ENCODE measurements at places on chromosomes 12 and 14. TPM values are rescaled to one million over a fixed set of nuclear protein-coding genes. Genes with fewer than 3 reads are reported as not detected.

GXYLT1 gene
- total RNA-seq = 4.6 TPM

KIF5A gene
- 0.86 TPM for total RNA-seq

L3HYPDH gene
- 7.0 TPM for total RNA-seq

- no peak for DNase-seq
Observed at GRCh38 chr12:4557586-4557985, 4.4 kb upstream of the DYRK4 start.

DNA sequence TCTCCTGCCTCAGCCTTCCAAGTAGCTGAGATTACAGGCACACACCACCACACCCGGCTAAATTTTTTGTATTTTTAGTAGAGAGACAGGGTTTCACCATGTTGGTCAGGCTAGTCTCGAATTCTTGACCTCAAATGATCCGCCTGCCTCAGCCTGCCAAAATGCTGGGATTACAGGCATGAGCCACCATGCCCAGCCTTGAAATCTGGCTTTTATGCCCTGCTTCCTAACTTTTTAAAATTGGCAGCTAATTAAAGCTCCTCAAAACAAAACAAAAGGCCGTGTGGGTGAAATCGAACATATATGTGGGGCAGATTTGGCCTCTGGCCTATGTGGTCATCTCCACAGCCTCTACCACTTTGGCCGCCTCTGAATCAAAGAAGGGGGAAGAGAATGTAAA lies 37.9 kb downstream of the KCTD10 start:
- no peak for DNase-seq

GRCh38 chr14:101620031-101620788 lies 58.9 kb downstream of the DIO3 start:
- no peak for DNase-seq

All from activated naive CD4-positive, alpha-beta T cell treated with anti-CD3 and anti-CD28 coated beads for 36 hours (primary cell).